CD4-positive, alpha-beta T cell treated with Interleukin-12 subunit alpha and Interleukin-12 subunit beta, for 1 hour (primary cell): ENCODE measurements at places on chromosomes 12 and 14.

DNA sequence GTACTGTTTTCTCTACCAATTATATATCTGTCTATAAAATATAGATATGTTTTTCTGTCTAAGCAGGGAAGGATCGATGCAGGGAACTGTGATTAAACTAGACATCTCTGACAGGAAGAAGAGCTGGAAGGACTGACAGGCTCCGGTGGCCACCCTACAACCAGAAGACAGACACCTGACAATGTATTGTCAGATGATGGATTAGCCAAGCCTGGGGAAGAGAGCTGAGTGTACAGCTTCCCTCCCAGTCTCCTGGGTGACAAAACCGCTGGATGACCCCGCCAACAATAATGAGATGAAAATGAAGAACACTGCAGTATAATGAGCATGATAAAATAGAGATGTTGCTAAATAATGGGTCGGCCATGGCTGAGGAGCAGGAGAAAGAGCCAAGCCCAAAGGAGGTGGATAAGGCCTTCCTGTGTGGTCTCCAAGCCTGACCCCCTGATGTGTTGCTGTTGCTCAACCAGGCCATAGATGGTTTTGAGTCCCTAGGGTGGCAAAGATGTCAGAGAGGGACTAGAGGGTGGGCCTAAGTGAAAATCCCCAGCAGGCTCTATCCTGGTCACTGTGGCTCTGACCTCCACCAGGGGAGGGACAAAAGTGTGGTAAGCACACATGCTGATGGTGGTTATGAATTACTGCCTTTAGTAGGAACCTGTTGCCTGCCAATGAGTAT, 28.2 kb downstream of the DHRS2 start:
- DNase-seq: no peak

GRCh38 chr14:102819747-102820330, 42.6 kb downstream of the TRAF3 start:
- DNase-seq: no peak

DNA sequence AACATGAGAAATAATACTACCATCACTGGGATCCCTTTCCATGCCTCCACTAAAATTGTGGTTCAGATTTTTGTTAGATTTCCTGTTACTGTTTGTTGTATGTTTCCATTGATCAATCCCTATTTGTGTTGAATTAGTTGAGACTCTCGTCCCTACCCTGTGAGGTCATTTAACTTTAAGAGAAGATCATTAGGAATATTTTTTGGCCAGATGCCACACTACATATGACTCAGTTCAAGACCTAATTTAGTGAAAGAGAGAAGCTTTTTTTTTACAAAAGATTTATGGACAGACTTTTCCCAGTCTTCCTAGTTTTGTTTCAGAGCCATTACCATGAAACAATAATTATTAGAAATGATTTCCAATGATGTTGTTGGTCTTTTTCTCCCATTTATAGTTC, 35.5 kb downstream of the CPSF6 start:
- no peak for DNase-seq

- DNase-seq: no peak
These were observed 61.8 kb downstream of the PLBD1 start for GRCh38 chr12:14505626-14506596.

GRCh38 chr12:49567302-49567610, 686 bp downstream of the MCRS1 start:
- no peak for DNase-seq

- DNase-seq: no peak
These were observed 55.5 kb downstream of the DYRK2 start for GRCh38 chr12:67704071-67704470.
